Stimulated activated CD4-positive, alpha-beta T cell treated with anti-CD3 and anti-CD28 coated beads, Interleukin-15, amount 100 ng/mL, for 1 hour (primary cell): ENCODE measurements at places on chromosomes 7 and 10.

- DNase-seq = no peak
Measured at GRCh38 chr7:130872756-130873448, 138.9 kb upstream of the KLF14 start.

DNA sequence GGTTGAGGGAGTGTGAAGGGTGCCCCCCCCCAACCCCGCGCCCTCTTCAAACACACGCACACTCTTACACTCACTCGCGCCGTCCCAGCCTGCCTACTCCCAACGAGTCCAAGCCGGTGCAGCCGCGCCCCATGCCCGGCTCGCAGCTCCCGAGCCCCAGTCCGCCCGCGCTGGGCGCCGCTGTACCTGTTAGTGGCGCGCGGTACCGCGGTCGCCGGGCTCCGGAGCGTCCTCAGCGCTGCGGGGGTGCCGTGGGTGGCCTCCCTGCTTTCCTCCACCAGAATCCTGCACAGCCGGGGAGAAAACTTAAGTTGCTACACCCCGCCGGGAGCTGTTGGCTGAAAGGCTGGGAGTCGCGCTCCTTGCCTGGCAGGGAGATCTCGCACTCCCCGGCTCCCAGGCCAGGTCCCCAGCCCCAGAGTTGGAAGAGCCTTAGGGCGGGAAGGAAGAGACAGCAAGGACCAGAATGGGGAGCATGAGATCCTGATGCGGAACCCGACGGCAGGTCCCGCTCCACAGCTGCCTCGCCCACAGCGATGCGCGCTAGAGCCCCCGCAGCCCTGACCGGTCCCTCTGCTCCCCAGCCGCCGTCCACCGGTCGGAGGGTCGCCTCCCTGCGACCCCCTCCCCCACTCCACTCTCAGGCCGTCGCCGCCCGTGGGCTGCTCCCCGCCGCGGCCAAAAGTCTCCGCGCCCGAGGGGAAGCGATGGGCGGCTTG is 863 bp downstream of the ST8SIA6 start:
- DNase-seq = peak; percentile 6

DNA sequence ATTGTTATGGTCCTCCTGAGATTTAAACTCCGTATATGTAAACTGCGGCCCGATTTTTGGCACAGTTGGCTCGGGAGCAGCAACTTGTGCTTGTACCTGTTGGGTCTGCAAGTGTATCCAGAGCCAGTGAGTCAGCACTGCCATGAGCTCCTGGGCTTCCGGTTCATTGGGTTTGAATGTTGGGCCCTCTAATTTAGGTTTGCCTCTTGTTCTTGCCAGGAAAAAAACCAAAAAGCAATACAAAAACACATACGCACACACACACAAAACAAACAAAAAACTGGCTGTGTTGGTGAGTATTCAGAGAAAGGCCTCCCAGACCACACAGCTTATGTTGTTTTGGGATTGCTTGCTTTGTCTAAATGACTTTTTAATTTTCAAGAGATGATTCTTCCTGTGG is 26.3 kb downstream of the SND1 start:
- DNase-seq = no peak

- no peak for DNase-seq
Measured at GRCh38 chr7:48255046-48255445, 83.8 kb downstream of the ABCA13 start.

- DNase-seq = no peak
Measured at GRCh38 chr10:131691481-131692090, 209.2 kb upstream of the PPP2R2D start.

DNA sequence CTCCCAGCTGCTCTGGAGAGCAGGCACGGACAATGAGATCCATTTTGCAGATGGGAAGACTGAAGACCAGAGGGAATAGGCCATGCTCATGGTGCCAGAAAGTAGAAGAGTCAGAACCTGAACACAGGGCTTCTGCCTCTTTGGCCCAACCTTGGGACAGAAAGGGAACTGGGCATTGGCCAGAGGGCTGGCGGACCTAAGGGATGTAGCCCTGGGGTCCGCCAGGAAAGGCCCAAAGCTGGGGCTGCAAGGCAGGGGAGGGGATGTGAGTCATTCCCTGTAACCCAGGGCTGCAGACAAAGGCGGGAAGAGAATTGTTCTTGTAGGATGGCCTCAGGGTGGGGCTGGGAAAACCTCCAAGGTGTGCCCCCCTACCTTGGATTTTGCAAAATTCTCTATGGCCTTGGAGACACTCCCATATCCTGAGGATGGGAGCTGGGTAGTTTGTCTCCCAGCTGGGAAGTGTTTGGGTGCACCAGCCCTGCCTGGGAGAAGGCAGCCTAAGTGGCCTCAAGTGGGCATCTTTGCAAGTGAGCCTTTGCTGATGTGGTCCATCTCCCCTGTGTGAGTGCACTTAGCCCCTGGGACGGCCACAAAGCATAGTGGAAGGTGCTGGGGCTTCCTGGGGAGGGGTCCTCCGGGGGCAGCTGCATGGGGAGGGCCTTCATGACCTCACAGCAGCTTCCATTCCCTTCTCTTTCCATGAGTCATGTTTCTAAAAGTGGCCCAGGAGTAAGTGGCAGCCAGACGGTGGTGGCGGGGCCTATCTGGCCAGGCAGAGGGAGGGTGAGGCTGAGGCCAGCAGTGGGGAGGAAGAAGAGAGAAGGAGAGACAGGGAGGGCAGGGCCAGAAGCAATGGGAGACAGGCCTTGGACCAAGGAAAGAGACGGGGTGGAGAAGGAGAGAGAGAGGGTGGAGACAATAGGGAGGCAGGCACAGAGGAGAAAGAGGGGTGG is 9.2 kb downstream of the AQP1 start:
- DNase-seq = no peak

DNA sequence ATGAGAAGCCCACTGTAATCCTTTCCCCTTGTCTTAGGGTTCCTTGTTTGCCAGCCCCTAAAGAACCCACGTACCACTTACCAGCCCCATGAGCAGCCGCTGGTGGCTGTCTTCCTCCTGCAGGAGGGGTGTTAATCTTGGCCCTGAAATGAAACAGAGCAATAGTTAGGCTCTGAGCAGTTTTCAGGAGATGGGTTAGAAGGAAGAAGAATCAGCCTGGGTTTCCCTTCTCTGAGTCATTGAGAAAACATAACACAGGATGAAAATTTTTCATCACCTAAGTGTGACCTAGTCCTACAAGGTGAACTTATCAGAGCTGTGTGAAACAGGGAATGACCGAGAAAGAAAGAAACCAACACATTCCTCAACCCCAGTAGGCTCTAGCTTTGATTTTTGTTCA is 90.0 kb downstream of the GSAP start:
- DNase-seq = no peak

DNA sequence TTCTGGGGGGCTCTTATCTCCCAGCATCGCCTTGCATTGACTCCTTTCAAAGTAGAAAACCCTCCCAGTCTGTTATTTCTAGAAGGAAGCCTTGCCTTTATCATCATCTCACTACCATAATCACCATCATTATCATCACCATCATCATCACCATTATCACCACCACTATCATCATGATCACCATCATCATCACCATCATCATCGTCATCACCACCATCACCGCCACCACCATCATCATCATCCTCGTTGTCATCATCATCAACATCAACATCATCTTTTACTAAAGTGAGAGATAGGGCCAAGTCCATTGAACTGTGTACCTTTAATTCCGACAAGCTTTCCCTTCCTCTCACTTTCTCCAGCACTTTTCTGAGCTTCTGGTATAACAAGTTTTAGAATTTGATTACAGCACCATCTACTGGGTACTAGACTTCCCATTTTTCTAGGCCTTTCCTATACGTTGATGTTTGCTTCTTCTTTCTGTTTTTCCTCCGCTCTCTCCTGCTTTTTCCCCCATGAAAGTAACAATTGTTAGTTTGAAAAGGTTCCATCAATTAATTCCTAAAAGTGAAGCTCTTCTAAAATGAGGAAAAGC is 226.4 kb downstream of the BUB3 start:
- DNase-seq = no peak

GRCh38 chr7:129208667-129209066 is 16.2 kb upstream of the AHCYL2 start:
- no peak for DNase-seq

GRCh38 chr10:71255808-71256660 is 43.7 kb downstream of the UNC5B start:
- DNase-seq = no peak

DNA sequence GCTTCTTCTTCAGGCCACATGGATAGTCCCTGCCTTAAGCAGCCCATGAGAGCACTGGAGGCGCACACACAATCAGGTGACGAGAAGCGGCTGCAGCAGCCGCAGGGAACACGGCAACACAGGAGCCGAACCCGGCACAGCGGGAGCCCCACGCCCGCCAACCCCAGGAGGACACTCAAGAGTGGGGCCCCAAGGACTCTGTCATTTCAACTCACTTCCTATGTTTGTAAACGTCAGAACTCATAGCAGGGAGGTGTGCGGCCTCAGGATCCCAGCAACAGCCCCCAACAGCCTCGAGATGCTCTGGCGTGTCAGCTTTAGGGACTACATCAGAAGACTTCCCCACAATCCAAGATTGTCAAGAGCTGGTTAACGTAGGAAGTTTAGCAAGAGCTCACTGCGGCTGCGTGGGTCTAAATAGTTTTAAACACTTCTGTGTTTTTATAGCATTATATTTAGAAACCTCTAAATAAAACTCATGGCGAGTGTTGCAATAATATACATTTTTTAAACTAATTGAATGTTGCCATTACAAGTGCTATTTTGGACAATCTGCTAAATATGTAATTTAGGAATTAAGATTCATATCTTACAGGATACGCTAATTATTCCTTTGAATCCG is 123.4 kb downstream of the MAD1L1 start:
- no peak for DNase-seq

- DNase-seq = no peak
Measured at GRCh38 chr10:122373721-122374120, 787 bp upstream of the PLEKHA1 start.

DNA sequence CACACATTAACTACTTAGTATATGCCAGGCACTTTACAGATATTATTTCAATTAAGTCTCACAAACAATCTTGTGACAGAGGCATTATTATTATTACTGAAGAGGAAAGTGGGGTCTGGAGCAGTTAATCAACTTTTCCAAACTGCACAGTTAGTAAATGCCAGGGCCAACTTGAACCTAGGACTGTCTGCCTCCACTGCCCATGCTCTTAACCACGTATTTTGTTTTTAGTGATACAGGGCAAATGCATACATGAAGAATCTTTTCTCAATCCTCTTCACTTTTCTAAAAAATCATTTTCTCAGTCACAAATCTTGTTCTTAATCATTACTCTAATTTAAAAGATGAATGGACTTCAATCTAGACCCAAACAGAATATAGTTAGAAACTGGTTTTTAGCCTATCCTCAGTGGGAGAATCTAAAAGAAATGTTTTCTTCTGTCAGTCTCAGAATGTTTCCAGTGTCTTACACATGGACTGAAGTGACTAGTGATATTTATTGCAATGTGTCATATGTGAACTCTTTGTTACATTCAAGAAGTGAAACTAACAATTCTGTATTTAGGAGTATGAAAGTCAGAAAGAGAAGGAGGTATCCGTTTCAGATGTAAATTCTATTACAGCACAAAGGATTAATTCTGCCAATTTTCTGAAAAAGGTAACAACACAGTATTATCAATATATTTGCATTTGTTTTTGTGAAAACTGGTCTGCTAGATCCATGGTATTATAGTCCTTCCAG is 55.5 kb upstream of the CCNJ start:
- no peak for DNase-seq

DNA sequence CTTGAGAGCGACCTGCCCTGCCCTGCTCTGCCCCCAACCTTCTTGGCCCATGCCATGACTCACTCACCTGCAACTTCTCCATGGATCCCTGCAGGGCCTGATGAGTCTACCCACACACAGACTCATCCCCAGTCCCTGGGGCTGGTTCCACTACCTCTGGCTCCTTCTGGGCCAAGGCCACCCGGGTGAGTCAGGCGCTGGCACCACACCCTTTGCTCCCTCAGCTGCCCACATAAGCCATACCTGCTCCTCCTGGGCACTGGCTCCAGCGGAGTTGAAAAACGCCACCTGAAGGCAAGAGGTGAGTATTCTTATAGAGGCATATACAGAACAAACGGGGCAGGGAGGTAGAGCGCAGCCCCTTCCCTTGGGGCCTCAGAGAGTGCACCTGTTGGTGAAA is 16.2 kb upstream of the MTPAP start:
- DNase-seq = no peak

- DNase-seq = no peak
Measured at GRCh38 chr7:106618480-106618879, 42.5 kb downstream of the CCDC71L start.

GRCh38 chr10:110324805-110325280 is 20.1 kb upstream of the SMNDC1 start:
- no peak for DNase-seq

DNA sequence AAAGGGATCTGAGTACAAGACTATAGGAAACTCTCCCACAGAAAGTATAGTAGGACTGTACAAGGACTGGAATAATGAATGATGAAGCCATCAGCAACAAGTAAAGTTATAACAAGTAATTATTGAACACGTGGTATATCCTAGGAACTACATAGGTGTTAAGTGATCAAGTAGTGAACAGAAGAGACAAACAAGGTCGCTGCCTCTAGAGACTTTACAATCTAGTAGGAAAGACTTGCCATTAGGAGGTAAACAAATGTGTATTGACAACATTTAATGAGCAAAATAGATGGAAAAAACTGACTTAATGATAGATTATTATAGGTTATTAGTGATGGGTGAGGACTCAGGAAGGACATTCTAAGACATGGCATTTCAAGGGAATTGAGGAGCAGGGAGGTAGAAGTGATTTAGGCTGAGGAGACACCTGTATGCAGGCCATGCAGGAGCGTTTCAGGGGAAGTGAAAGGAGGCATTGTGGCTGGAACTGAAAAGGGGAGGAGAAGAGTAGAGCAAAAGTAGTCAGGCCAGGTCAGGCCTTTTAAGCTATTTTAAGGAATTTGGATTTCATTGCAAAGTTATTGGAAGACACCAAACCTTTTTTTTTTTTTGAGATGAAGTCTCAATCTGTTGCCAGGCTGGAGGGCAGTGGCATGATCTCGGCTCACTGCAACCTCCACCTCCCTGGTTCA is 8.5 kb upstream of the GLCCI1 start:
- DNase-seq = no peak

DNA sequence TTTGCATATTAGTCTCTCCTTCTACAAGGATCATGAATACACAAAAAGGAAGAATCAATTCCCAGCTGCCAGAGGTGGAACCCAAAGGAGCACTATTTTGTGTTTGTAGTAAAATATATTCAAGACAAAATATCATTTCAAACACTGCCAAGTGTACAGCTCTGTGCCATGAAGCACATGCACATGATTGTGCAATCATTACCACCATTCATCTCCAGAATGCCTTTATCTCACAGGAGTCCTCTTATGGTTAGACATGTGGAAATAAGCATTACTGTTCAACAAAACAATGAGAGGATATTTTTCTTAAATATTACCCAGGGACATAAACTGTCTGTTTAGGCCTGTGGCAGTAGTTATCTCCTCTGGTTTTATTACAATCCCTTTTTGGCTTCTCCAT is 151.4 kb upstream of the PPP1R3A start:
- DNase-seq = no peak

GRCh38 chr10:10792681-10793080 is 225.0 kb upstream of the CELF2 start:
- DNase-seq = no peak

- DNase-seq = no peak
Measured at GRCh38 chr10:100507357-100507732, 12.3 kb downstream of the SEC31B start.
